ENCODE measurements at places on chromosomes 4 and X.

- no peak for DNase-seq
Measured at GRCh38 chrX:1398431-1399340, 6.8 kb upstream of the SLC25A6 start.

GRCh38 chrX:123060986-123061385, 123.1 kb upstream of the GRIA3 start:
- no peak for DNase-seq

- DNase-seq, result no peak
Measured at GRCh38 chr4:159111416-159111815, 8.5 kb downstream of the RAPGEF2 start.

DNA sequence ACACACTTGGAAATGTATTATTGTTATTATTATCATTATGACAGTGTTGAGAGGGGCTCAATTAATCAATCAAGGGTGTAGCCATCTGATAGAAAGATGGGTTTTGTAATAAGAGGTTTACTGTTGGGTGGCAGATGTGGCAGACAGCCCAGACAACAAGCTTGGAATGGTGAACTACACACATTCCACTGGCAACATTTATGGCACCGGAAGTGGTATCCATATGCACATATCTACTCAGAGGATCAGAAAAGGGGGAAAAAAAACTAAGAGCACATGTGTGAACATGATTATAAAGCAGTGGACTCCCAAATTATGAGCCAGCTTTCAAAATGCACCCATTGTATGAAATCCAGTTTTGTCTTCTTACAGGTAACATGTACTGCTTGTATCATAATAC, 125.9 kb upstream of the ARX start:
- DNase-seq, result no peak

- no peak for DNase-seq
Measured at GRCh38 chr4:150126864-150127203, 48.6 kb downstream of the DCLK2 start.

- DNase-seq, result no peak
Measured at GRCh38 chrX:154720067-154720466, 30.8 kb downstream of the GAB3 start.

DNA sequence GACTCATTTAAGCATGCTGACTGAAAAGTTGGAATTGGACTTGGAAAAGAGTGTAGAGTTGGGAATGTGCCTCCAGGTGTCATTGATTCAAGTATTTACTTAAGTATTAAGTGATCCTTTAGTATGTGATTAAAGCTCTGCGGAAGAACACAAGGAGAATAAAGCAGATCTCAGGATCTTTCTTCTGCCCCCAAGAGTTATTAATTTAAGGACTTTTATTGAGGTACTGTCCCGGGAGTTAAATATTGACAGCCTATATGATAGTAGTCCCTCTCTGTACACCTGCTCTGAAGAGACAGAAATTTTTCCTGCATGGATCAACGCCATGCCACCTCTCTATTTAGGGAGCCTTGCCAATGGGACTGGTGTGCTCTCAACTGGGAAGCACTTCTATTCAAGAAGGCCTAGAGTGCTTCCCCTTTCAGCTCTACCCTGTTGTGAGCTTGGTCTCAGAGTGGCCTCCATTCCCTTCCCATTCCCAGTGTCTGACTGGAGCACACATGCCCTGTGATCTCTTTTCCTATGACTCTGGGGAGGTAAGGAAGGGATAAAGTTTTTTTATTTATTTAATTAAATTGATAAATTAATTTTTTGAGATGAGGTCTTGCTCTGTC, 75.9 kb downstream of the SHISA3 start:
- DNase-seq, result no peak

DNA sequence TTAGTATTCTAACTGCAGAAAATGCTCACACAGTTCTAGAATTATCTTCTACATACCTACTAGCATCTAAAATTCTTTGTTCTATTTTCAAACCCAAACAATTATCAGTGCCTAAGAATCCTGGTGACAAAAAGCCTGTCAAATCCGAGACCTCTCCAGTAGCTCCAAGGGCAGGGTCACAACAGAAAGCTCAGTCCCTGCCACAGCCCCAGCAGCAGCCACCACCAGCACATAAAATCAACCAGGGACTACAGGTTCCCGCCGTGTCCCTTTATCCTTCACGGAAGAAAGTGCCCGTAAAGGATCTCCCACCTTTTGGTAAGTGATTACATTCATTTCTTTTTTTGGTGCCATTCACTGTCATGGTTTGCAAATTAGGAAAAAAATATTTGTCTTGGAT, 243.8 kb downstream of the RAPGEF2 start:
- DNase-seq, result no peak

GRCh38 chr4:146787731-146788130, 149.0 kb downstream of the POU4F2 start:
- no peak for DNase-seq

DNA sequence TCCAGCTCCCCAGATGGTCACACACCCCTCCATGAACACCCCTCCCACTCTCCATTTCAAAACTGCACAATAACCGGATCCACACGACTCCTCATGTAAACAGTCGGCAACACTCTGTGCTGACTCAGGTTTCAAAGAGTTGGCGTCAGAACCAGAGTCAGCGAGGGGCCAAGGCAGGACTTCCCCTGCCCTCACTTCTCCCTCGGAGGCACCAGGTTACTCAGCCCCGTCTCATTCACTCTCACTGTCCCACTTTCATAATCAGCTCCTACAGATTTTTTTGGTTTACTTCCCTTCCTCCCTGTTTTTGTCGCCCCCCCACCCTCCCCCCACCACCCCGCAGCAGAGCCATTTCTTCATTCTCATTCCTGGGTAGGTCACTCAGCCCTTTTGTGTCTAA, 2.7 kb upstream of the TIMP1 start:
- no peak for DNase-seq

DNA sequence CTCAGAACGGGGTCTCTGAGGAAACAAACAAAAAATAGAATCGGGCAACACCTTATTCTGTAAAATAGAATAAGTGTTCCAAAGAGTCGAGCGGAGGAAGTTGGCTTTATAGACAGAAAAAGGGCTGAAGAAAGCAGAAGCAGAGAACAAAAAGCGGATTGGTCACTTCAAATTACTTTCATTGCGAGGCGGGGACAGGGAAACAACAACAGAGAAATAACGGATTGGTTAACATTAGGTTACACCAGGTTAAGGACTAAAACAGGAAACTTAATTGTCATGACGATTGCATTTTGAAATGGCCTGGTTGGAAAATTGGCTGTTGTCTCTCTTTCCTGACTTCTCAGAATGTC, 433 bp upstream of the COQ2 start:
- DNase-seq, result no peak

DNA sequence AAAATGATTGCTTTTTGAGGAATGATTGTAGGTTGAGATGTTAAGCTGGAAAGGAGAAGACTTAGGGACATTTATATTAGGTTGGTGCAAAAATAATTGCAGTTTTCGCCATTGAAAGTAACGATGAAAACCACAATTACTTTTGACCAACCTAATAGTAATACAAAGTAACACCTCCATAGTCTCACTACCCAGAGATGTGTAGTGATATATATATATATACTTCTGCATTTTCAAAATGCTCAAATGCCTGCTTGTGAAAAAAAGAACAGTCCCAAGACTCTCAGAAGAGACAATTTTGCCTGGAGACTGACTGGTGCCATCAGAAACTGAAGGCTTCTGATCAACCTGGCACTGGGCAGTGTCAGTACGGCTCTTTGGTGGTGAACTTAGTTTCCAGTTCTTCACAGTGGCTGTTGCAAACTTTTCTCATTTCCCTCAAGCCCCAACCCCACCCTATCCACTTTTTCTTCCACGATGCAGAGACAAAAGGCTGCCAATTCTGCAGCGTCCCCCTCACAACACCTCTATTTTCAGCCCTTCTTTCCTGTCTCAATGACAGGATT, 35.1 kb upstream of the TAPT1 start:
- no peak for DNase-seq

DNA sequence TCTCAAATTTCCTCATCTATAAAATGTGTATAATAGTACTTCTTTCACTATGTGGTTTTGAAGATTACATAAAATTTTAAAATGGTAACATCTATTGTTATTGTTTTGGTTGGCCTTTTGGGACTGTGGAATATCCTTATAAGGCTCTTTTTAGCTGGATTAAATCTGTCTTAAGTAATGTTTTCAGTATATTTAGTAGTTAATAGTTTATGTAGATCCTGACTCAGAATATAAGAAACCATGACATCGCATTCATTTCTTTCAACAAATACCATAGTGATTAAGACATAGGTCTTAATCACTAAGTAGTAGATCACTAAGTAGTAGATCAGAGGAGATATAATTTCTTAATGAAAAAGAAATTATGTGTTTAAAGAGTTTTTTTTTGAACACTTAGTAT, 48.5 kb downstream of the MRPL1 start:
- no peak for DNase-seq

DNA sequence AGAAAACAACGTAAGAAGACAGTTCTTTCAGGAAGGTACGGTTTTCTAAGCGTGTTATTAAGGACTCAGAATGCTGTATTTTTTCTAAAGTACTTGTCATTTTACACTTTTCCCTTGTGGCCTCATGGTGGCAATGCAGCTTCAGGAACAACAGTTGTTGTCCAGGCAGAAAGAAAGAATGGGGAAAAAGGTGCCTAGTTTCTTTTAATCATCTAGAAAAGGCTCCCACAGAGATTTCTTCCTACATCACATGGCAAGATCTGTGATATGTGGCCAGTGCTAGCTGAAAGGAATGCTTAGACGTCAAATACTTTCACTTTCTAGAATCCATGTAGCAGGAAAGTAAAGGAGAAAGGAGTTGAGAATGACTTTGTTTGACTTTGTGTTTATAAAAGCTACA, 49.0 kb upstream of the TRAM1L1 start:
- DNase-seq, result no peak

DNA sequence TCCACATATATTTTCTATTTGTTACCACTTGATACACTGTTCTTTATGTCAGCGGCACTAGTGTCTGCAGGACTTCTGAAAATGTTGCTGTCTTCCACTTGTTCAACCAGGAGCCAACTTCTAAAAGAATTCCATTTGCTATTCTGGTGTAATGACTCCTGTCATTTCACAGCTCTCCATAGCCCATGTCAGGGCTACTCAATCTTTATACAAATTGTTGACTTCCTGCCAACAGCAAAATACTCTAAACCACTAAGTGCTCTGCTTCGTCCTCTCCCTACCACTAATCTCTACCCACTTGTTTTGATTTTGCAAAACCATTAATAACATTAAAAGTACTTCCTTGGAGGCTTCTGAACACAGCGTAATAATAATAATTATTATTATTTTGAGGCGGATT, 7.2 kb downstream of the CTSO start:
- no peak for DNase-seq

GRCh38 chrX:149939655-149939904, 1.3 kb upstream of the EOLA2 start:
- no peak for DNase-seq

DNA sequence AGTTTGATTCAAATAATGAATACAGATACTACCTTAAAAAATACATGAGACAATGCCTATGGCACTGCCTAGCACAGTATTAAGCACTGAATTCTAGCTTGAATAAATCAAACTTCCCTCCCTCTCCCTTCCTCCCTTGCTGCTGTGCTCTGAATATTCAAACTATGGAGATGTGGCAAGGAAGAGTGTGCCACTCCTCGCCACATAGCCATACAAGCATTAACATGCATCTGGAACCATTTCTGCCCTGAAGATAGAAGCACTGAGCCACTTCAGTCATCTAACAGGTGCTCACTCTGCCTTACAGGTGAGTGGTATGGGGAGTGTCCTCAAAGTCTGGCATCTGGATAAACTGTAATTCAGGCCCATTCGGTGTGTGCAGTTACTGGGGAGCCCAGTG, 276.9 kb downstream of the ARHGAP24 start:
- no peak for DNase-seq

DNA sequence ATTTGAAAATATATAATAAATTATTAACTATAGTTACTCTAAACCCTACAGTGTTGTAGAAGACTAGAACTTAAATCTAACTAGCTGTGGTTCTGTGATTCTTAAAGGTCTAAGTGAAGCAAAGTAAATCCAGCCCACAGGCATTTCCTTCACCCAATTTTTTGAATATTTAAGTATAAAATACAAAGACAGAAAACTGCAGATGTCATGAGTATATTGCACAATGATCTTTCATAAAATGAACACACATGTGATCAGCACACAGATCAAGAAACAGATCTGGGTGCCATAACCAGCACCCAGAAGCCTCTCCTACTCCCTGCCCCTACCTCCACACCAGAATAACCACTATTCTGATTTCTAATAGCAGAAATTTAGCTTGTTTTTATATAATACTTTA, 82.9 kb downstream of the CAMK2D start:
- no peak for DNase-seq

GRCh38 chrX:13581554-13581953, 12.2 kb downstream of the EGFL6 start:
- DNase-seq, result no peak

- no peak for DNase-seq
Measured at GRCh38 chr4:15402974-15403373, 24.9 kb upstream of the C1QTNF7 start.
